Activated T-helper 1 cell treated with anti-CD3 and anti-CD28 coated beads, Interleukin-12 subunit alpha, Interleukin-12 subunit beta, Interleukin-2, Interleukin-4 antibody, amounts not matched to agents 30 ng/mL and 10 ng/mL and 1 ng/mL, durations not matched to agents 14 hours and 24 hours and 36 hours (primary cell): ENCODE measurements at places on chromosomes 2 and 18. TPM values are rescaled to one million over a fixed set of nuclear protein-coding genes. Genes with fewer than 3 reads are reported as not detected.

- DNase-seq = no peak
Observed at GRCh38 chr2:18540872-18541271, 19.6 kb downstream of the RDH14 start.

GRCh38 chr2:95022309-95023221, 2.9 kb upstream of the MAL start:
- peak; percentile 82 for DNase-seq

- no peak for DNase-seq
Observed at GRCh38 chr2:216012133-216012829, 1.1 kb downstream of the MREG start.

DNA sequence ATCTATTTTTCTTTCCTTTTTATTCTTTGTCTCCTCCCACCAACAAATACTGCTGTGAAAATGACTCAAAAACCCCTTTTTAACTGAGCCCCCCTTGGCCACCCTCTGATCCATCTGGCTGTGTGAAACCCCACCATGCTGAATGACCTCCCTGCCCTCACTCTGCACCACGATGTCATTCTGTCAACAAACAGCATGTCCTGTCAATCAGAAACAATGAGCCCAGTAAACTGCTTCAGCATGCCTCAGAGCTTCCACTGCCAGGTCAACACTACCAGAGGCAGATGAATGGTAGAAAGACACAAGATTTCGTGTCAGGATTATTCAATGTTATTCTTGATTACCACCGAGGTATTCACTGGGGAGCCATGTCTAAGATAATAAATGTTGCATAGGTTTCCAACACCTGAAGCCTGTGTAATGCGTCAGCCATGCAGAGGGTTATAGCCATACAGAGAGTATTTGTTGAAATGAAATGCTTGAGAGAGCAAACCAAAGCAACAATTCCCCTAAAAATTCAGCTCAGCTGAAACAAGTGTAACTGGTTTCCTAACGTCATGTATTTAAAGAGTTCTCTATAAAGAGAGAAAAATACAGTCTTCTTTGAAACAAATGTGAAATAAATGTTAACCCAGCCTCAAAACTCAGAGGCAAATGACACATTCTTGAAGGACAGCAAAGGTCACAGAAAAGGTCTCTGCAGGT, 76.7 kb downstream of the LRP2 start:
- no peak for DNase-seq

DNA sequence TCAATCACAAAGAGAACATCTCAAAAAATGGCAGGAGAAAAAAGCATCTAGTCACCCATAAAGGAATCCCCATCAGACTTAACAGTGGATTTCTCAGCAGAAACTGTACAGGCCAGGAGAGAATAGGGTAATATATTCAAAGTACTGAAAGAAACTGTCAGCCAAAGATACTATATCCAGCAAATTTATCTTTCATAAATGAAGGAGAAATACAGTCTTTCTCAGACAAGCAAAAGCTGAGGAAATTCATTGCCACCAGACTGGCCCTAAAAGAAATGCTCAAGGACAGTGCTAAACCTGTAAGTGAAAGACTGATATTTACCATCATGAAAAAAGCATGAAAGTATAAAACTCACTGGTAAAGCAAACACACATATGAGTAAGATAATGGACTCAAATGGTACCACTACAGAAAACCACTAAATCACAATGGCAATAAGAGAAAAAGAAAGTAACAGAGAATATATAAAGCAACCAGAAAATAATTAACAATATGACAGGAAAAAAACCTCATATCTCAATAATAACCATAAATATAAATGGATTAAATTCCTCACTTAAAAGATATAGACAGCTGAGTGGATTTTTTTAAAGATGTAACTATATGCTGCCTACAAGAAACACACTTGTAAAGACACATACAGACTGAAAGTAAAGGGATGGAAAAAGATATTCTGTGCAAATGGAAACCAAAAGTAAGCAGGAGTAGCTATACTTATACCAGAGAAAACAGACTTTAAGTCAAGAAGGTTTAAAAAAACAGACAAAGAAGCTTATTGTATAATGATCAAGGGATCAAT, 83.4 kb upstream of the STK39 start:
- DNase-seq = no peak

GRCh38 chr18:59968583-59968982, 68.8 kb downstream of the PMAIP1 start:
- DNase-seq = no peak

DNA sequence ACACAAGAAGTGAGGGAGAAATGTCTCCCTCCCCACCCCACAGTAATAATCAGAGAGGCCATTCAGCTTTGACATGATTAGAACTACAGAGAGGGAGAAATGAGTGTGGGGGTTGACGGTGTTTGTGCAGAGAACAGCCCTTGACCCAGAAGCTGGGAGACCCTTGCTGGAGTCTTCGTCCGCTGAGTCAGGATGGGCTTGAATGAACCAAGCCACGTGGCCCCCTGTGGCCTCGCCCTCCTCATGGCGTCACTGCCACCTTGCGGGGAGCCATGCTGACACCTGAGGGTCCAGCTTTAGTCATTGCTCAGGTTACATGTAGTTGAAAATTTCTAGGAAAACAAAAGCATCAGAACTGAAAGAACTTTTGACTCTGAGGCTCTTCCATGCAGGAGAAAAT, 101.2 kb downstream of the DGKD start:
- no peak for DNase-seq

- DNase-seq = no peak
Observed at GRCh38 chr2:99737537-99737936, 247.7 kb upstream of the REV1 start.

DNA sequence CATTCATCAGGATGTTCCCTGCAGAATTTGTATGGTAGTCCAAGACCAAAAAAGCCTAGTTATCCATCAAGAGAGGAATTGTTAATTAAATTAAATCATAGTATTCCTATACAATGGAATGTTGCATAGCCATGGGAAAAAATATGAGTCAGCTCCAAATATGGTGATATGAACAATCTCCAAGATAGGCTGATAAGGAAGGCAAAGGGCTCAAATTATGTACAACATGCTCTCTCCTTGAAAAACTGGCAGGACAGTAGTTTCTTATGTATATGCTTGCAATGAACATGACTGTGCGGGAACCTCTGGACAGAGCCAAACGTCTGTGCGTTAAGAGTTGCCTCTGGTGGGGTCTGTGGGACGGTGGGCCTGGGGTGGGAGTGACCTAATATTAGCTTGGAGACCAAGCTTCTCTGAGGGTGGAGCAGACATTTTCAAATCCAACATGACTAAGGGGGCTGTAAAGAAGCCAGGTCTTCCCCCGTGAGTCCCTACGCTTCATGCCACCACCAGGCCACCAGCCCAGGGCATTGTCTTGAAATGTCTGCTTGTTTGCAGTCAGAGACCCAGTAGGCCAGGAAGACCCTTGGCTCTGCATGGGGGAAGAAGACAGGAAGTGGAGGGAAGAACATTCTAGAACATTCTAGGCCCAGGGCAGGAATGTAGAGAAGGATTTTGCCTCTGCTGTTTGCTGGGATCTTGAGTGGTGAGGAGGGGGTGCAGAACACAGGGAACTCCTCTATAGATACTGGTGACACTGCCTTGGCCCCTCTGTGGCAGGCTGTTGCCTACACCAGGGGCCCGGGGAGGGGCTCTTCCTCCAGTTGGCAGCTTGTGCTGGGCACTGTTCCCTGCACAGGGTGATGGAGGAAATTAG, 244.0 kb upstream of the HS6ST1 start:
- no peak for DNase-seq

GRCh38 chr2:219087848-219088247, 27.1 kb upstream of the IHH start:
- no peak for DNase-seq

GRCh38 chr2:164205347-164205746, 415.9 kb downstream of the GRB14 start:
- DNase-seq = no peak

DNA sequence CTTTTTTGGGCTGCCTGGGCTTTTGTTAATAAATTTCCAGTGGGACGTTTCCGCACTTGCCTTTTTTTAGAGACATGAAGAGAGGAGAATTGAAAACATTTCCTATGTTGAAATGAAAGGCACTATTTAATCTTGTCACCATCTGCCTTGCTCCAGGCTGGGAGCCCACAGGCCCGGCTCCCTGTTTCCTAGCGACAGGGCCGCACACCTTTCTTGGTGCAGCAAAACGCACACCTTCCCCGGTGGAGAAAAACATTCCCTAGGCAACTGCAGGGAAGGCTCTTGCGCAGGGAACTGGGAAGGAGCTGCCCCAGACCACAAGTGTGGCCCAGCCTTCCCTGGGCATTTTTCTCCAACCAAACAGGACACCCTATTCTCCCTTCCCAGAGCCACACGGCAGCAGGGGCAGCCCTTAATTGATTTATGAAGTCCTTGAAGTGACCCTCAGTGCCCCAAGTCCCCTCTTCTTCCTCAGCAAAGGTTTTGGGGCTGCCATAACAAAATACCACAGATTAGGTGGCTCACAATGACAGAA, 132.9 kb upstream of the MSH6 start:
- no peak for DNase-seq

DNA sequence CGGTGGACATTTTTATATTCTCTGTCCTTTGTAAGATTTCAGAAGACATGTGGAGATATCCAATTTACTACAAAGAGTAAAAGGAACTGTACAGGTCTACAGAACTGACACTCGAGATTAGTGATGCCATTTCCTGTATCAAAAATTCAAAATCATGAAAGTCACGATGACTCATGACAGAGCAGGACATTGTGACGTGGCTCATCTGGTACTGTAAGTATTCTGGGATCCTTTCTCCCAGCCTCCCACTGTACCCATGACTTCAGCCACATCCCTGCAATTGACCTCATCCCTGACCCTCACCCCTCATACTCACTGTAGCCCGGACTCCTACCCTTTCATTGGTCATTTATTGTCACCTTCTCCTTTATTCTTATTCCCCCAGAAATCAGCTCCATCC, 736.5 kb downstream of the EPHA4 start:
- no peak for DNase-seq

The AQP12B gene
- not detected in 2 replicates for total RNA-seq

The MYOM1 gene
- 0.22 and 1.4 TPM in 2 replicates for total RNA-seq

The SGPP2 gene
- 29.5 and 31.2 TPM in 2 replicates for total RNA-seq

The COL5A2 gene
- 0.08 and 0.22 TPM in 2 replicates for total RNA-seq

The CHMP1B gene
- 24.8 and 26.8 TPM in 2 replicates for total RNA-seq
